ENCODE measurements at places on chromosomes 5 and 9. TPM values are rescaled to one million over a fixed set of nuclear protein-coding genes. Genes with fewer than 3 reads are reported as not detected.

DNA sequence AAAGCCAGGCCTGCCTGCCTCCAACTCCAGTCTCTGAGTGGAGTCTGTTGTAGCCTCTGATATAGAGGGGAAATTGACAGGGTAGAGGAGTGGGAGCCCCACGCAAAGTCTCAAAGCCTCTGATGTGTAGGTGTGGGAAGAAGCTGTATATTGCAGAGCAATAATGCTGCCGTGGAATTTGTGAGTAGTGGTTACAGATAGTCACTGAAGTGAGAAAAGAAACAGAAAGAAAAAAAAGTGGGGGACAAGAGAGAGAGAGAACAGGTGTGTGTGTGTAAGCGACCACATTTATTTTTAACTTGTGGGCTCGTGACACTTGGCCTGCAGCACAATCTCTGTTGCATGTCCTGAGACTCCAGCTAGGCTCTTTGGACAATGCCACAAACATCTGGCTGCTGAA, 227.8 kb downstream of the NSG2 start:
- no peak for DNase-seq

DNA sequence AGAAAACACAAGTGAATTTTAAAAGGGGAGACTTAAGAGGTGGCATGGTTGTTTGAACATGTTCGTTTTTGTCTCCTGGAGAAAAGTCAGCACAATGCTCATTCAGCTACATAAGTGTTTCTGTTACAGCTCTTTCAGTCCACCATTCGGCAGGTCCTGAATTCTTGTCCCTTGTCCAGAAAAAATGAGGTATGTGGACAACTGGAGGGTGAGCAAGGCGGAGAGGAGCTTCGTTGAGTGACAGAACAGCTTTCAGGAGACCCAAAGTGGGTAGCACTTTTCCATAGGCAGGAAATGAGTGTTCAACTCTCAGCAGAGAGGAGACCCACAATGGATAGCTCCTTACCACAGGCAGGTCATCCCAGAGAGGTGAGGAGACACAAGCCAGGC, 4.9 kb downstream of the PDCD1LG2 start:
- no peak for DNase-seq

GRCh38 chr9:37683531-37684371, 33.0 kb downstream of the FRMPD1 start:
- no peak for DNase-seq

- DNase-seq: no peak
Measured at GRCh38 chr5:32531885-32532520, 53.4 kb upstream of the SUB1 start.

- no peak for DNase-seq
Measured at GRCh38 chr9:132154863-132155567, 6.8 kb upstream of the NTNG2 start.

- no peak for DNase-seq
Measured at GRCh38 chr9:1978941-1979340, 36.2 kb upstream of the SMARCA2 start.

GRCh38 chr9:8730618-8731017, 931.0 kb upstream of the DMAC1 start:
- DNase-seq: no peak

DNA sequence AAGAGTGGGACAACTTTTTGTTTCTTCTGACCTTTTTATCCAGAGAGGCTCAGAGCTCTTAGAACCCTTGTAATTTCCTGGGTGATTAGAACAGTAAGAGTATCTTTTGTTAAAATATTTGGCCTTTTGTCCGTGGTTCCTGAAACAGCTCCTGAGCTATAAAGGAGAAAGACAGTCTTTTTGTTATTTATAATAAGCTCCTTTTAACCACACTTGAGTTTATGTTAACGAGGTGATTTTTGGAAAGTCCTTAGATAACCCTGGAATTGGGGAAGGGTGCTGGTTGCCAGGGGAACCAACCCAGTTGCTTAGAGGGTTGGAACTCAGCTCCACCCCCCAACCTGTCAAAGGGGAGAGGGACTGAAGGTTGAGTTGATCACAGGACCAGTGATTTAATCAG, 4.8 kb downstream of the ZNF483 start:
- no peak for DNase-seq

GRCh38 chr5:80125022-80125961, 90.1 kb downstream of the THBS4 start:
- DNase-seq: no peak

- no peak for DNase-seq
Measured at GRCh38 chr5:95822043-95822541, 434 bp downstream of the GLRX start.

GRCh38 chr9:82011133-82011532, 22.6 kb downstream of the SPATA31D1 start:
- DNase-seq: no peak

GRCh38 chr5:169864483-169864882, 115.8 kb downstream of the INSYN2B start:
- no peak for DNase-seq

- peak; percentile 84 for DNase-seq
Measured at GRCh38 chr9:32384364-32385151, at the start of gene ACO1. Gene ACO1 (plus strand): TSS chr9:32384643. CDS start chr9:32405507, 20,864 bp downstream.

The TMEM252 gene
- total RNA-seq: not detected

The TYRP1 gene
- 25.1 TPM for total RNA-seq

The ZNF354C gene
- 2.4 TPM for total RNA-seq

The MXD3 gene
- total RNA-seq: 1.6 TPM

The NOXA1 gene
- 0.94 TPM for total RNA-seq

The CENPP gene
- 1.2 TPM for total RNA-seq

The OSMR gene
- total RNA-seq: 28.6 TPM

The SLC4A9 gene
- not detected for total RNA-seq

The PIP5KL1 gene
- not detected for total RNA-seq

The SLC34A1 gene
- total RNA-seq: not detected
